ENCODE measurements at places on chromosomes 2 and 18. TPM values are rescaled to one million over a fixed set of nuclear protein-coding genes. Genes with fewer than 3 reads are reported as not detected.

DNA sequence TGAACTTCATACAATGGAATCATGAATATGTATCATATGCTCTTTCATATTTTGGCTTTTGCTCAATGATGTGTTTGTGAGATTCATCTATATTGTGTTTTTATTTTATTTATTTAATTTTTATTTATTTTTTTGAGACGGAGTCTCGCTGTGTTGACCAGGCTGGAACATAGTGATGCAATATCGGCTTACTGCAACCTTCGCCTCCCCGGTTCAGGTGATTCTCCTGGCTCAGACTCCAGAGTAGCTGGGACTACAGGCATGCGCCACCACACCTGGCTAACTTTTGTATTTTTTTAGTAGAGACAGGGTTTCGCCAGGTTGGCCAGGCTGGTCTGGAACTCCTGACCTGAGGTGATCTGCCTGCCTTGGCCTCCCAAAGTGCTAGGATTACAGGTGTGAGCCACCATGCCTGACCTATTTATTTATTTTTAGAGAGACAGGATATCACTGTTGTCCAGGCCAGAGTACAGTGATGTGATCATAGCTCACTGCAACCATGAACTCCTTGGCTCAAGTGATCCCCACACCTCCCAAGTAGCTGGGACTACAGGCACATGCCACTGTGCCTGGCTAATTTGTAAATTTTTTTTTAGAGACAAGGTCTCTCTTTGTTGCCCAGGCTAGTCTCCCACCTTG is 74.5 kb downstream of the TET3 start:
- no peak for DNase-seq

- no peak for DNase-seq
Observed at GRCh38 chr18:64710105-64710861, 561.4 kb upstream of the LINC00305 start.

- no peak for DNase-seq
Observed at GRCh38 chr2:200259577-200259957, 46.9 kb upstream of the SPATS2L start.

DNA sequence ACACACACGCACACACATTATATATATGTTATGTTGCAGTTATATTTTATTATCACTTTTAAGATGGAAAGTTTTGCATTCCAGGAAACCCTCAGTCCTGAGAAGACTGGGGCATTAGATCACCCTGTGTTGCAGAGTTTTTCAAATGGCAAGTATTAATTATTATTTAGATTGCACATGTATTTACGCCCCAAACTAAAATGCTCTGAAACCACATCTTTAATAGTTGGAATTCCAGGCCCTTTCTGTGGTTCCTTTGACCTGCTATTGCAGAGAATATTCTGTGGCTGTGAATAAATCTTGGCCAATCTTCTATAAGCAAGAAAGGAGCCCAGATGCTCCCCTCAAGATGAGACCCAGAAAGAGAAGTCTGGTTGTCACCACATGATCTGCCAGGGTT is 427.0 kb upstream of the TNP1 start:
- DNase-seq, result no peak

Gene GPR155
- total RNA-seq, result 4.0 TPM

Gene KCNE4
- total RNA-seq, result 2.1 TPM

Measured in colonic mucosa (tissue), 4 donors.